ENCODE measurements at places on chromosomes 2 and 18. TPM values are rescaled to one million over a fixed set of nuclear protein-coding genes. Genes with fewer than 3 reads are reported as not detected.

DNA sequence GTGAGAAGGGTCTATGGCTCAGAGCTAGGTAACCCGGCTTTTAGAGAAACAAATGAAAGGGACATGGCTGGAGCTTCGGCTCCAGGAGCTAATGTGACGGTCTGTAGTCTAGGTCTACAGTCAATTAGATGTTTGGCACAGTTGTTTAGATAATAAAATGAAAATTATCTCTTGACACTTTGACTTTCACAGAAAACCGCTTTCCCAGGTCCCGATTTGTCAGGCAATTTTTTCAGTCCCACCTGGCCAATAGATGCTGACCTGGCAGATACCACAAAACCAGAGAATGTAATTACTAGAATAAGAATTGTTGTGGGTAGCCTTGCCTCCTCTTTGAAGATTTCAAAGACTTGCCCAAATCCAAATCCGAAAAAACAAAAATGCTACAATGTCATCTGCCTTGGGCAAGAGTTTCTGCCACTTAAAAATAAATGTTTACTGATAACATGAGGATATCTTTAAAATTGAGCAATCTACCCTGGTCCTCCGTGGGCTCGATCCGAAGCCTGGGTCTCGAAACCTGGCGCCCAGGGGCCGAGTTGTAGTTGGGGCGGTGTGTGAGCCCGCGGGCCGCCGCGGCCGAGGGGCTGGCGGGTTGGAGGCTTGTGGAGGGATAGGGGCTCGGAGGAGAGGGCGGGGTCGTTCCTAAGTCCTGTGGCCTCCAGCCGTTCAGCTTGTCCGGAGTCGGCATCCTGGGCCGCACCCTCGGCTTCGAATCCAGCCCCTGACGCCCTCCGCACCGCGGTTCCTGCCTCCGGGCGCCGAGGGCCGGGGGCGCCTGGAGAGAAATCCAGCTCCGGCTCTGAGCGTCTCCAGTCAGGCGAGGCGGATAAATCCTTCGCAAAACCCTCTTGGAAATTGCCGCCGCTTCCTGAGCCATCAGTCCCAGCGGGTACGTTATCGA, 2.3 kb downstream of the EMX1 start:
- DNase-seq = no peak

DNA sequence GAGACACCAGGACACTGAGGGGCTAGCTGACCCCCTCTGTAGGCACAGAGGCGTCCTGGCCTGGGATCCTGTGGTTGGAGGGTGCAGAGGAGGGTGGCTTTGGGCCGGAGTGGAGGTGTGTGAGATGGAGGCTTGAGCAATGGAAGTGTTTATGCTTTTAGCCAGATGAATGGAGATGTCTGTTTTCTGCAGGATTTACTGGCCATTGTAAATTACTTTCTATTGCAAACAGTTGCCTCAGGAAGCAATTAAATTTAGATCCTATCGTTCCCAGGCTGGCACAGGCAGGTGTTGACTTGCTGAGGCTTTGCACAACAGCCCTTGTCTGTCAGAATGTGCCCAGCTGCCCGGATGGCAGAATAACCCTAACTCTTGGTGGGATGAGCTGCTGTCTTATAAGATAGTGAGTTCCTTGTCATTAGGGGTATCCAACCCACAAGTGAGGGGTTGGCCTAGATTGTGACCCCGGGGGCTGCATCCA, 1.8 kb upstream of the ARID5A start:
- DNase-seq = no peak

DNA sequence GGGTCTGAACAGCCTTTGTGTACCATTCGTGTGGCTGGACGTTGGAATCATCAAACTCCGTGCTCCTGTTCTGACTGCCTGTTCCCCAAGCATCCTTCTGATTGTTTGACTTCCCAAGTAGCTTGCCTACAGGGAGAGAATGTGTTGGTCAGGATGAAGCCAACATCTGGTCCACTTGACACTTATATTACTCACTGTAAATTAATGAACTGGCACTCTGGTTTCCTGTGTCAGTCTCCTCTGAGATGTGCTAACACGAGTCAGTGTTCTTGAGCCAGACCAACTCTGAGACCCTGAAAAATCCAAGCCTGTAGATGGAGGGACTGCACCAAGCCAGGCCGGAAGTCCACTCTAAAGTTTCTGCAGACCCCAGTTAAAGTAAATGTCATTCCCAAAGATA, 440.9 kb downstream of the ZNF516 start:
- DNase-seq = no peak

- no peak for DNase-seq
Measured at GRCh38 chr2:118186858-118187254, 98.6 kb downstream of the INSIG2 start.

ST8SIA5 gene
- 55.2 TPM for total RNA-seq

LRP1B gene
- 2.3 TPM for total RNA-seq

ARHGEF33 gene
- 0.49 TPM for total RNA-seq

PSMA8 gene
- not detected for total RNA-seq

FBLN7 gene
- total RNA-seq = 7.0 TPM

All from adrenal gland (tissue), 19 donors.